ENCODE measurements at places on chromosomes 1 and 21. TPM values are rescaled to one million over a fixed set of nuclear protein-coding genes. Genes with fewer than 3 reads are reported as not detected.

GRCh38 chr21:37696936-37697335 lies 219.3 kb downstream of the KCNJ6 start:
- no peaks in the 10 kb centered on the region for H3K27me3 ChIP-seq
- no peak overlapping the region for H3K4me3 ChIP-seq
- DNase-seq: no peak
- H3K36me3 ChIP-seq: no peaks in the 10 kb centered on the region

Gene AK5
- total RNA-seq: 0.53 TPM

Gene KIF17
- 1.0 TPM for total RNA-seq

Gene COL9A2
- total RNA-seq: 0.49 TPM

DNA sequence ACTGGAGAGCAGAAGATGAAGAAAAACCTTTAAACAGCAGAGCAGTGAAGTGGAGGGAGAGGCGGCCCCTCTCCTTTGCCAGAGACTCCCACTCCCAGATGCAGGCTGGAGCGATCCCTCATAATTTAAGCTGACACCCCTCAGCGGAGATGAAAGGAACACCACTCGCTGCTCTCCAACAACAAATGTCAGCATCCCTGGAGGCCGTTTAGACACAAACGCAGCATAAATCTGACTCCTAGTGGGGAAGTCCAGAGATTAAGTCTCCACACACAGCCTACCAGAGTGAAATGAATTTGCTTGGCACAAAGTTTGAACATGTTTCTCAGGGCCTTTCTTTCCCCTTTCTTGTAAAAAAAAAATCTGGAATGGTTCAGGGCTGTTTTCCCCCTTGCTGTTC lies 137.8 kb downstream of the LMX1A start:
- no peak for DNase-seq
- H3K27ac ChIP-seq: no peak overlapping the region

Gene SPOCD1
- total RNA-seq: not detected

GRCh38 chr1:219726480-219727272 lies 113.8 kb upstream of the ZC3H11B start:
- no peak overlapping the region for H3K4me3 ChIP-seq
- no peak overlapping the region for H3K27ac ChIP-seq
- no peak for DNase-seq
- no peaks in the 10 kb centered on the region for H3K27me3 ChIP-seq
- H3K4me1 ChIP-seq: no peaks in the 10 kb centered on the region

GRCh38 chr1:205976708-205977401 lies 26.3 kb downstream of the RAB7B start:
- no peaks in the 10 kb centered on the region for H3K27me3 ChIP-seq
- no peak for DNase-seq
- no peaks in the 10 kb centered on the region for H3K4me1 ChIP-seq
- no peak overlapping the region for H3K27ac ChIP-seq
- H3K36me3 ChIP-seq: no peaks in the 10 kb centered on the region

- no peaks in the 10 kb centered on the region for H3K4me1 ChIP-seq
- DNase-seq: no peak
- H3K27ac ChIP-seq: no peak overlapping the region
- H3K27me3 ChIP-seq: no peaks in the 10 kb centered on the region
- H3K4me3 ChIP-seq: no peak overlapping the region
- no peaks in the 10 kb centered on the region for H3K36me3 ChIP-seq
Measured at GRCh38 chr1:2929335-2929734, 91.9 kb upstream of the ACTRT2 start.
